ENCODE measurements at places on chromosomes 3 and 15.

- DNase-seq, result no peak
Observed at GRCh38 chr15:60421544-60421943, 23.8 kb upstream of the ANXA2 start.

DNA sequence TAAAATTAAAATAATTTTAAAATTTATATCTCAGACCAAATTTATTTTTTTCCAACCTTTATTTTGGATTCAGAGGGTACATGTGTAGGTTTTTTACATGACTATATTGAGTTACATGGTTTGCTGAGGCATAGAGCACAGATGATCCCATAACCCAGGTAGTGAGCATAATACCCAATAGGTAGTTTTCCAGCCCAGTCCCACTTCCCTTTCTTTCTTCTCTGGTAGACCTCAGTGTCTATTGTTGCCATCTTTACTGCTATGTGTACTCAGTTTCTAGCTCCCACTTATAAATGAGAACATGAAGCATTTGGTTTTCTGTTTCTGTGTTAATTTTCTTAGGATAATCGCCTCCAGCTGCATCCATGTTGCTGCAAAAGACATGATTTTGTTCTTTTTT lies 338.1 kb downstream of the EFHB start:
- no peak for DNase-seq

DNA sequence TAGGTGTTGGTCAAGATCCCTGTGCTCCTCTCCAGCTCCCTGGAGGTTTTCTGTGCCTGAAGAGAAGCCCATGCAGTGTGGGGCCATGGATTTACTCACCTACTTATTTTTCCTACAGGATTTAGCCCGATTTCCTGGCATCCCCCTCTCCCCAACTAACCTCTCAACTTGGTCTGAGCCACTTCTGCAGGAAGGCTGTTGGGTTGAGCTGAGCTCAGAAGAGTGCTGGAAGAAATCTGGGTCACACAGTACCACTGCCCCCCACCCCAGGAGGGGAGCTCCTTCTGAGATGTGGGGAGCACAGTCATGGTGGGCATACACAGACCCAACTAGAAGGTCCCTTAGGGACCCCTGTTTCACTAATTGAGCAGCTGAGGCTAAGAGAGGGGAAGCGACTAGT lies 34.4 kb upstream of the SLCO2A1 start:
- DNase-seq, result no peak

DNA sequence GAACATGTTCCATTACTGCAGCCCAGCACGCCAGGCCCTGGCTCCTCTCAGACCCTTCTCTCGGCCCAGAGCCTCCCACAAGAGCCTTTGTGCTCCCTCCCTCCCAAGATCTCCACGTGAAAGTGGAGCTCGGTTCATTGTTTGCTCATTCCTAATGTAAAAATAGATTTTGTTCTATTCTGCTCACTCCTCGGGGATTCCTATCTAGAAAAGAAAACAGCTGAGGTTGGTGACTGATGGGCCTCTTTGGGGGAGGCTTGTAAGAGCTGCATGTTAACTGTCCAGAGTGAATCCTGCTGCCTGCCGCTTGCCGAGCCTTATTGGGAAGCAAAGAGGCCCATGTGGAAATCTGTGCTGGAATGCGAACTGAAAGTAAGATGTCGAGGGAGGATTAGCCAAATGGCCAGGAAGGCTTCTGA lies 267.1 kb downstream of the LRTM1 start:
- DNase-seq, result no peak

- no peak for DNase-seq
Observed at GRCh38 chr3:126464093-126464492, 11.6 kb downstream of the ZXDC start.

GRCh38 chr15:51947124-51947523 lies 24.5 kb downstream of the LEO1 start:
- DNase-seq, result no peak

- no peak for DNase-seq
Observed at GRCh38 chr3:177523067-177523675, 325.9 kb upstream of the TBL1XR1 start.

DNA sequence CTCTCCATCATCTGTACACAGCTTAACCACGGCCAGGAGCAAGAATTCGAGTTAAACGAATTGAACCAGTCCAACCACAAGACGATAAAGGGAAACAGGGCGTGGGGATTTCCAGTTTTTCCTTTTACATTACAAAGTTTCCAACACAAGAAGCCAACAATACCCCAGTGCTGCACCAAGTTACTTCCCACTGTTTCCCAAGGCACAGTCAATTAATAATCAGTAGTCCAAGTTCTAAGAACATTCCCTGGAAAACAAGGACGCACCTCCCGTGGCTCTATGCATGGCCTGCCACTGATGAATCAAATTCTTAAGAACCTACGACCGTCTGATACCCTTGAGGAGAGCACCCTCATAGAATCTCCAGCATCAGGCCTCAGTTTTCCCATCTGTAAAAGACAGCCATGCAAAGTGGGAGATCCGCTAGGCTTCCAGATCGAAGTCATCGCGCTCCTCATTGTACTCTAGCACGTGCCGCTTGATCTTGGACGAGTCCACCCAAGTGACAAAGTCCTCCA lies 774 bp downstream of the IMP3 start:
- DNase-seq, result no peak

DNA sequence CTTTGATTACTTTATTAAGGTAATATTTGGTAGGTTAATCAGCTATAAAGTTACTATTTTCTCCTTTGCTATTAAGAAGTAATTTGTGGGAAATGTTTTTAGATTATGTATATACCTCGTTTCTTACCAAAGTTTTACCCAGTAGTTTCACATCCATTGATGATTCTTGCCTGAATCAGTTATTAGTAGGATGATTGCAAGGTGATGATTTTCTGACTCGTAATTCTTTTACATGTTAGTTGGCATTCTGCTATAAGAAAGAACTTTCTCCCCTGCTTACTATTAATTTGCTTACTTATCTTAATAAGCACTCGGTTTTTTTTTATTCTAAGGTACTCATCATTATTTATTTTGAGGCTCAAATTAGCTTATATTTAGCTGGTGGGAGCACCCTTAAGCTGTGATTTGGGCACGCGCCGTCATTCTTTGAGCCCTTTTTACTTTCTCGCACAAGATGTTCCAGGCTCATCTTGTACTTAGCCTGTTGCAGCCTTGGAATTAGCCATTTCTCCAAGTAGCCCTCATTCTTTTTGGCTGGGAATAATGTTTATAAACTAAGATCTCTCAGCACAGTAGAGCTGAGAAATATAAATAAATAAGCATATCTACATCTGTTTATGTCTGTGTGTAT lies 15.3 kb downstream of the USP3 start:
- DNase-seq, result no peak

DNA sequence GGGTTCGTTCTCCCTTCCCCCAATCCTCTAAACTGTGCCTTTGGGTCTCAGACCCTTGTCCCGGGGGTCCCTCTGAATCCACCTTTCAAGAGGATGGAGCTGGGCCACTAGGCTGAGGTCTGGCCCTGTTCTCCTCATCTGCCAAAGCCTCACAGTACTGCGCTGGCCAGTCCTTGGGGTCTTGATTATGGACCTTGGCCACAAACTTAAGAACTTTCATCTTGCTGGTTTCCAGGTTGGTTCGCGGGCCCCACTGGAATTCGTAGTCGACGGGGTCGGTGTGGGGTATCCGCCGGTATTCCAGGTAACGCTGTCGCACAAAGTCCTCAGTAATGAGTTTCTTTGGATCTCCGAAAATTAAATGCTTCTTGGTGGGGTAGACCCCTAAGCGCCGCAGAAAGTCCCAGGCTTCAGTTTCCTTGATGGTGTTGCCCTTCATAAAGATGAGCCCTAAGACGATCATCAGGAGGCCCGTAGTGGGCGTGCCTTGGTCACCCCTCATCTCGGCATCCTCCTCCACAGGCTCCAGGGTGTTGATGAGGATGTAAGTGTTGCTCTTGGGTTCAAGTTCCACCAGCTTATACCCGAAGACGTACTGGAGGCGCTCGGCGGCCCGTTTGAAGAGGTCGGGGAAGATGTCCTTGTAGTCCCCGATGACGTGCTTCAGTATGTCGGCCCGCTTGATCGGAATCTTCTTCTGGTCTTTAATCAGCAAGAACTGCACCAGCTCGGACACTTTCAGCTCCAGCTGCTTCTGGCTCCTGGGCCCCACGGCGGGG lies 727 bp downstream of the NSMCE3 start:
- DNase-seq, result no peak

DNA sequence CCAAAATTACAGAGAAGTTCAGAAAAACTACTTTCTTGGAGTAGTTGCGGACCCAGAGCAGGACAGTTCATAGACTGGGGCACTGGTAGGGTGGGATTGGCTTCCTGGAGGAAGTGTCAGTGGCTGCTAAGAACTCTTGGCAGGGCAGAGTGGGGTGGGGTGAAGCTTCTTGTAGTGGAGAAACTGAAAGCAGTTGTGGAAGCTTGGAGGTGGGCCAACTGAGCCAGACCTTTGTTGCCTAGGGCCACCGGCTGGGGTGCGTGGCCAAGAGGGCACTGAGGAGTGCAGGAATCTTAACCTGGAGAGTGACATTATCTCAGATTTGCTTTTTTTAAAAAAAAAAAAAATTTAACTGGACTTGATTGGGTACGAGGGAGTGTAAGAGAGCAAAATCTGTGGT lies 3.1 kb downstream of the KAT2B start:
- no peak for DNase-seq

DNA sequence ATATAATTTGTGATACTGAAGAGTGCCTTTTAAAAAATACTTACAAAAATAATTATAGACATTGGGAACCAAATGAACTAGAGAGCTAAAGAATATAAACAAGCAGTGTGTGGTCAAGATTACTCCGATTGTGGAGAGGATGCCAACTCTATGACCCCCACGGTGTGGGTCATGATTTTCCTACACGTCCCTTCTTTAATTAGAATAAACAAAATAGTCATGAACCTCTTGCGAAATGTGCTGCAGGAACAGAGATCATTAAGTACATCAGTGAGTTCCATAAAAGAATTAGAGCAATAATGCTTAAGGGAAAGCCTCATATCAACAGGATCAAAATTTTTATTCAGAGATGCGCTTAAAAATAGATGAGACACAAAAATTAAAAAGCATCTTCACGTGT lies 476.6 kb upstream of the ROBO1 start:
- DNase-seq, result no peak

GRCh38 chr3:182693723-182694122 lies 99.6 kb upstream of the ATP11B start:
- DNase-seq, result no peak

GRCh38 chr3:159583662-159584061 lies 405.0 kb upstream of the IL12A start:
- DNase-seq, result peak; percentile 61

DNA sequence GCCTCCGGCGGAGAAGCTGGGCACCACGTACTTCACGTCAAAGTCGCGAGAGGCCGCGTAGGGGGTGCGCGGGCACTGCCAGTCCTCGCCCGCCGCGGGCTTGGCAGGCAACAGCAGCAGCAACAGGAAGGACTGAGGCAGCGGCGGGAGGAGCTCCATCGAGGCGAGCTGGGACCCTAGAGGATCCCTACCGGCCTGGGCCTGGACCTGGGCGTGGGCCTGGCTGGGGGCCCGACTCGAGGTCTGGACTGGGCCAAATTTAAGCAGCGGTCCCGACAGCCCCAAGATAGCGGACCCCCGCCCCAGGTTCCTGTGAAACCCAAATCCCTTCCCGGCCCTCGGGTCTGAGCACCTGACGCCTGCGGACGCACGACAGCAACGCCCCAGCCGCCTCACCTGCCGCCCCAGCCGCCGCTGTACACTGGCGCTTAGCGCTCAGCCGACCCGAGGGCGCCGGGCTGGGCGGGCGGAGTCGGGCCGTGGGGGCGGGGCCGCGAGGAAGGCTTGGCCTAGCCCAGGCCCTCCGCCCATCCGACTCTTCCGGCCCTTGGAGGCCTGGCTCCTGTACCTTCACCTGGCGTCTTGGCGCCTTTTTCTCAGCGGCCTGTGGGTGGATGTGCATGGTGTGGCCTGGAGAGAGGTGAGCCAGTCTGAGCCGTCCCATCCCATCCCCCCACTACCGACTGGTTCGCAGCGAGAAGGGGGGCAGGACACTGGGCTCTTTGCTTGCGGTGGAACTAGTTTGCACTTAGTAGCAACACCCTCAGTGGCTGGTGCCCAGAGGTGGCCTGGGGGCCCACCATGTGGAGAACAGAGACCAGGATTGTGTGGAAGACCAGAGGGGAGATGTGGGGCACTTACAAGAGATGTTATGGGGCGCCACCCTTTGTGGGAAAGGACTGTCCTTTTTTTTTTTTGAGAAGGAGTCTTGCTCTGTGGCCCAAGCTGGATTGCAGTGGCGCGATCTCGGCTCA lies at the start of gene MST1R:
TSS of gene MST1R (minus strand) at position 423 of the 974 bp plus-strand sequence. CDS start at position 159, 264 bp downstream.
- no peak for DNase-seq
